ENCODE measurements at places on chromosomes 1 and 21.

GRCh38 chr1:70256664-70257063, 35.5 kb downstream of the SRSF11 start:
- no peak for DNase-seq

- no peak for DNase-seq
Measured at GRCh38 chr1:153957744-153958110, 685 bp downstream of the CRTC2 start.

DNA sequence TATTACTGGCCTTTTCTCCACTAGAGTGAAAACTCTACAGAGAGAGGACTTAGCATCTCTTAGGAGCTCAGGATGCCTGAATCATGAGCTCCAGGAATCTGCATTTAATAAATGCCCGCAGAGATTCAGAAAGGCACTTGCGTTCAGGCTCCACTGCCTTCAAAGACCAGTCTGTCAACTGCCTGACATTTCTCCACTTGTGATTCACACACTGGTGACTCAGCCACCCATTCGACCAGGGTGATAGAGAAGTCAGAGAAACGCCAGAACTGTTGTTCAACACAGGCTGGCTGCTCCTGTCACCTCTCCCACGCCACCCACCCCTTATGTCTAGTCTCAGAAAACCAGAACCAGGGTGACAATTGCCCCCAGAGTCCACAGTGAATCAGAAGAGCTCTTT, 26.9 kb upstream of the LBR start:
- DNase-seq: peak; percentile 26

DNA sequence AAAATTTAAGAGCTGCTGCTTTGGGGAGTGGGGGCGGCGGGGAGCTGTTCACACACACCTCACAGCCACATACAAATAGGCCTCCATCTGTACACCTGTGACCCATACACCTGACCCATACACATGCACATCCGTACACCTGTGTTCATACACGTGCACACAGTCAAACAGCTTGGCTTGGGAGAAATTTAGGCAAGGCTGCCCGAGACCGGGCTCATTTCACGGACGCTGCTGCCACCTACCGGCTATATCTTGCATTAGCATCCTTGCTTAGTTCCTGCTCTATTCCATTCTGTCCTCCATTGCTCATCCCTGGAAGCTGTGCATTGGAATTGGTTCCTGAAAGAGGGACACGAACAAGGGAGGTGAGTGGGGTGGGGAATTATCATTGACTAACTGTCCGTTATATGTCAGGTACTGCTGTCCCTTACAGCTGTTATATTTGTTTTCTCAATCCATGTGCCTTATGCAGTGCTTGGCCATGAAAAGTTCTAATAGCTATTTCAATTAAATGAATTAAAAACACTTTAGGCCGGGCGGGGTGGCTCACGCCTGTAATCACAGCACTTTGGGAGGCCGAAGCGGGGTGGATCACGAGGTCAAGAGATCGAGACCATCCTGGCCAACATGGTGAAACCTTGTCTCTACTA, 37.1 kb upstream of the EPB41 start:
- DNase-seq: peak; percentile 55

GRCh38 chr1:37456614-37457013, 17.8 kb upstream of the ZC3H12A start:
- DNase-seq: no peak

- no peak for DNase-seq
Measured at GRCh38 chr1:182633657-182634281, 29.6 kb upstream of the RGS16 start.

GRCh38 chr1:186424539-186424938, 36.4 kb downstream of the PDC start:
- DNase-seq: no peak

DNA sequence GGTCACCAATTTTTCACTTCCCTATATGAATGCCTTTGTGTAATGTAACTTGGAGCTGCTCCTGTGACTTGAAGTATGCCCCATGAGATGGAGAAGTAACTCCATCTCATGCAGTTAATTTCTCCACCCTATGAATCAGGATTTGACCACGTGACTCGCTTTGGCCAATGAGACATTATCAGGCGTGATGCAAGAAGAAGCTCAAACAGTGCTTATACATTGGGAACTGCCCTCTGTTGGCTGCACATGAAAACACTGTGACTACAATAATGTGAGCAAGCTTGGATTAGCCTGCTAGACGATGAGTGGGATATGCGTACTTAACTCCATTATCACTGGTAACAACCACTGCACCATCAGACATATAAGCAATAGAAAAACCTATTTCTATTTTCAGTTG, 684.4 kb downstream of the PLA2G4A start:
- DNase-seq: no peak
